ENCODE measurements at places on chromosomes 4 and X.
A peak's percentile ranks its signal among the peaks of the same experiment; 100 is the strongest.

- no peak for DNase-seq
Observed at GRCh38 chr4:144788469-144788868, 142.5 kb downstream of the HHIP start.

DNA sequence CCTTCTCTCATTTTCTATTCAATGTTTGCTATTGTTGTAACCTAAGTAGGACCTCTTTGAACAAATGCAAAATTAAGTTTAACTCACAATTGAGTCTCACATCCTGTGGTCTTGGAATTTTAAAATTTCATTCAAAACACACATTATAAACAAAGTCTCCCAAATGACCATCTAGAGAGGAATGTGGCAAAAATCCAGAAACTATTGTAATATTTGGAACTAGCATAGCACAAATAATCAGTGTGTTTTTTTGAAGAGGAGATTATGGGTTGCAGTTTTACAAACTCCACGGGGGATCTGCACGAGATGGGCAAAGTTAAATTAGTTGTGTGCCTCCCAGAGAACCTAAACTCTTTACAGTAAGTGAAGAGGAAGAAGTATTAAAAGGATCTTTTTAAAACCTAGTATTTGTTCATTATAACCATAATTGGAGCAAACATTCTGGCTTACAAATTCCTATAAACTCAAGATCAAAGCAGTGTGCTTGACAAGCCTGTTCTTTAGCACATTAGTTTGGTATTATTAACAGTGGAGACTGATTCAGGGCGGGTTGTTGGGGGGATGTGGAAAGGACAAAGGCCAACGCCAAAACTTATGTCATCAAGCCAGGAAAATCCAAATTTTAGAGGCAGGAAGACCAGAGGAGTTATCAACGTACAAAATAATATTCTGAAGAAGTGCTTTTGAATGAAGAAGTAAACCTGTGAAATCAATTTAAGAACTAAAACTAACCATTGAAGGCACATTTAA is 22.4 kb upstream of the RBPJ start:
- peak; percentile 51 for DNase-seq

DNA sequence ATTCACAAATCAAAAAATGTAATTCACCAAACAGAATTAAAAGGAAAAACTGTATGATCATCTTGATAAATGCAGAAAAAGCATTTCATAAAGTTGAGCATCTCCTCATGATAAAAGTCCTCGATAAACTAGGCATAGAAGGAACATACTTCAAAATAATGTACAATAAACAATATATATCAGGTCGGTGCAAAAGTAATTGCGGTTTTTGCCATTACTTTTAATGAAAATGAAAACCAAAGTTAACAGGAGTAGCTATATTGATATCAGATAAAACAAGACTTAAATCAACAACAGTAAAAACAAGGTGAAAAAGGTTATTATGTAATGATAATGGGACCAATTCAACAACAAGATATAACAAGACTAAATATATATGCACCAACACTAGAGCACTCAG is 372.1 kb downstream of the RAB28 start:
- no peak for DNase-seq

DNA sequence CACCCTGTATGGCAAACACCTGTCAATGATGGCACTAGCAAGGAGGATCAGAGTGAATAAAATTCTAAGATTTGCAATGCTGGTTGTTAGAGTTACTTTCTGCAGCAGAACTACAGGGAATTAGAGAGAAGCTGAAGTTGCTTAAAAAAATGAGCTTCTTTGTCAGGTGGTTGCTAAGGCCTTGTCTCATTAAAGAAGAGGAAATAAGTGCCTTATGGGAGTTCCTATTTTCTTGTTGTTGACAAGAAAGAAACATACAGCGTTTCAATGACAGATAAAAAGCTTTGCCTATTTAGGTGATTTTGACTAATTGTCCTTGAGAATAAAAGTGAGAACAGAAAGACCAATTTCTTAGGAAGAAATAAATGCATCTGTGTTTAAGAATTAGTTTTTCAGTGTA is 106.0 kb upstream of the ARHGAP24 start:
- no peak for DNase-seq

DNA sequence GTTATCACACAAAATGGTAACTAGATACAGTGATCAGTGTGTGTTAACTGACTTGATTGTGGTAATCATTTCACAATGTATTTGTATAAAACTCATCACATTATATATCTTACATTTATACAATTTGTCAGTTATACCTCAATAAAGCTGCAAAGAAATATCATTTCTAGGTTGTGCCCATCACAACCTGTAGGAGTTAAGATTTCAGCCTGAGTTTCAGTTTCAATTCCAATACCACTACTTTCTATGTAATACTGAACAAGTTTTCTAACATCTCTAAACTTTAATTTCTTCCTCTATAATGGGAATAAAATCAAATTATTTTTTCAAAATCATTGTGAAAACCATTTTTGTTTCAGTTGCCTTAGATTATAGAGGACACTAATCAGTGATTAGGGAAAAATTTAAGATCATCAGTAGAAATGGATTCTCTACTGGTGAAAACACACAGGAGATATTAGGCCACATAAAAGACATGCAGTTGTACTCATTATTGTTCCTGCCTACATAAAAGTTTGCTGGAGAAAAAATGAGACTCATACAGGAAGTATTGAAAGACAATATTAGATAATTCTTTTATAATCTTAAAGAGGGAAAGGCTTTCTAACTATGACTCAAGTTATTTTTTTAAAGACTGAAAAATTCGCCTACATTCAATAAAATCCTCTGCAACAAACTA is 18.4 kb upstream of the TBC1D1 start:
- no peak for DNase-seq

DNA sequence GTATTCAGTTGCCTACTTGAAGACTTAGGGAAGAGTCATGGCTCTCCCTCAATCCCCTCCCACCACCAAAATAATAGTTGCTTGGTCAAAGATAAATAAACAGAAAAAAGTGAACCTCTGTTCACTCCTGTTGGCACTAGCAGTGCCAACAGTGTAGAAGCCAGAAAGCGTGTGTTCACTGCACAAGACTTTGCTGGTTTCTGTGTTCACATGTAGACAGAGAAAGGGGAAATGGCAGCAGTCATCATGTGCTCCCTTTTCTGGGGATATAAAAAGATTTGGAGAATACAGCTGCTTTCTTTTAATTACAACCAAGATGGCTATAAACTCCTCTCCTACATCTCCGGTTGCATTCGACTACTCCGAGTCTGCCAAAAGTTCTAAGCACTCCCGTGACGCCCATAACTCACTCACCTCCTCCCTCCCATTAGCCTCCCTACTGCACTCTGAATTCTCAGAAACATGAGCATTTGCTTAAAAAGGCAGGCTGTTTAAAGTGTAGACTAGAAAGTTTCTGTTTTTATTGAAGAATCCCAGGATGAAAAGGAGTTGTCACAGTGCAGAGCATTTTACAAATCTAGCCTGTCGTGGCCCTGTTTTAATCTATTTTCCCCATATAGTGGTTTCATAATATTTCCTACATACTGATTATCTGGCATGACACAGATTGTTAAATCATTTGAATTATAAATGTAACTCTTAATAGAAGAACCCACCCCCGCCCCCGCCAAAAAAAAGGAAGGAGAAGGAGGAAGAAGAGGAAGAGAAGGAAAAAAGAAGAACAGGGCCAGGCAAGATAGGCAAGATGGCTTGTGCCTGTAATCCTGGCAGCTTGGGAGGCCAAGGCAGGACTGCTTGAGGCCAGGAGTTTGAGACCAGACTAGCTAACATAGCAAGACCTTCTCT is 16.7 kb downstream of the LGI2 start:
- DNase-seq, result no peak

GRCh38 chr4:170736710-170737109 is 647.0 kb upstream of the AADAT start:
- DNase-seq, result no peak

DNA sequence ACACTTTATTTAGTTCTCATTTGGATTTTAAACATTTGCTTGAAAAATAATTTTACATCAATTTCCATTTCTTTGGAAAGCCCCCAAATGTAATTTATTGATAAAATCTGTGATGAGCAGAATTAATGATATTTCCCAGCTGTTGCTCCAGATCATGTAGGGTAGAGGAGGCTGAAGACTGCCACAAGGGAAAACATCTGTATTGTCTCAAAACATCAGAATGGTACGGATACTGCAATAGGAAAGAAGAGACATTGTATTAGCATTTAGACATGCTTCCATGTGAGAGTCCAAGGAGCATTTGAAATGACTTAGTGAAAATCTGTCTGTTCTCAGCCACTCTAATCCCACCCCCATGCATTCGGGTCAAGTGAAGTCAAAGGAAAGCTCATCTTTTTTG is 14.4 kb downstream of the ADH1A start:
- no peak for DNase-seq

GRCh38 chr4:6575503-6576240 is 683 bp downstream of the MAN2B2 start:
- no peak for DNase-seq

DNA sequence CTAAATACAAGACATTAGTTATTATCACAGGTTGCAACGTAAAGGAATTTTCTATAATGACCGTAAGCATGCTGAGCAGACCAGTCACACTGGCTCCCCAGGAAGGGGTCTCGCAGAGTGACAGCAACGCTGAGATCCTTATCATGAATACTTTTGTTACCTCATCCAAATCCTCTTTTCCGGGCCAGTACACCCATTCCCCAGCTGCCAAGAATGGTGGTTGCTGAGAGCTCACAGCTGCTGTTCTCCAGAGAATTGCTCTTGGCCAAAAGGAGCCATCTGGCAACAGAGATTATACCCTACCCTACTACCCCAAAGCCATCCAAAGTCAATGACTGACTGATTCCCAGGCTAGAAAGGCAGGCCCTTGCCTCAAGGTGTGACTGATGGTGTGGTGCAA is 91.6 kb downstream of the FUNDC1 start:
- no peak for DNase-seq

- DNase-seq, result no peak
Observed at GRCh38 chr4:57491388-57491787, 381.2 kb upstream of the IGFBP7 start.

GRCh38 chrX:18026166-18026565 is 165.1 kb upstream of the RAI2 start:
- no peak for DNase-seq

- DNase-seq, result peak; percentile 6
Observed at GRCh38 chrX:108584617-108585211, 145.1 kb downstream of the COL4A5 start.

GRCh38 chrX:19865567-19866363 is 21.6 kb downstream of the SH3KBP1 start:
- DNase-seq, result no peak

DNA sequence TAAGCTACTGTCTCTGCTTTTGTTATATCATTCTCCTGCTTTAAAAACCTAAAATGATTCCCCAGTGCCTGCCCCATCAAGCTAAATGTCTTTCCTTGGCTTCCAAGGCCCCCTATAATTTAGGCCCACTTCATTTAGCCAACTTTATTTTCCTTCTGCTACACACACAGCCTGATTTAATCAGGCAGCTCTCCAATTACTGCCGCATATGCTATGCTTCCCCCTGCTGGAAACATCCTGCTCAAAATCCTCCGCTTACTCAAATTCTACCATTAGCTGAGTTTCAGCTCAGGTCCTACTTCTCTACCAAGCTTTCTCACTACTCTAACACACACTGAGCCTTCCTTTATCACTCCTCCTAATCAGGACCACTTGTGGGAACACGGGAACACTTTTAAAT is 17.0 kb downstream of the LAMP2 start:
- DNase-seq, result no peak

GRCh38 chrX:28586981-28587551 is at the start of gene IL1RAPL1:
Gene IL1RAPL1, plus strand, starts transcription at chrX:28587446.
- DNase-seq, result peak; percentile 11

GRCh38 chr4:147480891-147481576 is at the start of gene EDNRA:
Gene EDNRA, plus strand, starts transcription at chr4:147481097. Its CDS starts 4,585 bp downstream, at chr4:147485682.
- DNase-seq, result peak; percentile 68

GRCh38 chr4:183430317-183430993 is 14.0 kb upstream of the CDKN2AIP start:
- DNase-seq, result no peak
